ENCODE measurements at places on chromosomes 2 and 18.
A peak's percentile ranks its signal among the peaks of the same experiment; 100 is the strongest.

DNA sequence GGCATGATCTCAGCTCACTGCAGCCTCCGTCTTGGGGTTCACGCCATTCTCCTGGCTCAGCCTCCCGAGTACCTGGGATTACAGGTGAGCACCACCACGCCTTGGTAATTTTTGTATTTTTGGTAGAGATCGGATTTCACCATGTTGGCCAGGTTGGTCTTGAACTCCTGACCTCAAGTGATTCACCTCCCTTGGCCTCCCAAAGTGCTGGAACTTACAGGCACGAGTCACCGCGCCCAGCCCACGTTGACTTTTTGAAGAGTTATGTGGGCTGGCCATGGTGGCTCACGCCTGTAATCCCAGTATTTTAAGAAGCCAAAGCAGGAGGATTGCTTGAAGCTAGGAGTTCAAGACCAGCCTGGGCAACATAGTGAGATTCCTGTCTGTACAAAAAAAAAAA, 20.8 kb downstream of the CCL20 start:
- H3K4me3 ChIP-seq = no peak overlapping the region
- no peaks in the 10 kb centered on the region for H3K4me1 ChIP-seq
- H3K27ac ChIP-seq = no peak overlapping the region
- no peaks in the 10 kb centered on the region for H3K36me3 ChIP-seq

GRCh38 chr2:105775809-105776559, 31.3 kb downstream of the NCK2 start:
- peaks cover 100% of the 10 kb centered on the region for H3K4me1 ChIP-seq
- no peaks in the 10 kb centered on the region for H3K27me3 ChIP-seq
- peak overlapping the region; percentile 86 for H3K27ac ChIP-seq
- H3K36me3 ChIP-seq = peaks cover 14% of the 10 kb centered on the region

- no peak for DNase-seq
- H3K4me1 ChIP-seq = peaks cover 30% of the 10 kb centered on the region
- no peak overlapping the region for H3K4me3 ChIP-seq
- no peak overlapping the region for H3K27ac ChIP-seq
- H3K36me3 ChIP-seq = no peaks in the 10 kb centered on the region
Measured at GRCh38 chr18:13379062-13379865, 160.7 kb downstream of the LDLRAD4 start.

GRCh38 chr18:49101236-49101635, 150.5 kb upstream of the SMAD7 start:
- no peaks in the 10 kb centered on the region for H3K27me3 ChIP-seq
- H3K4me1 ChIP-seq = no peaks in the 10 kb centered on the region
- no peak overlapping the region for H3K27ac ChIP-seq
- DNase-seq = no peak
- H3K4me3 ChIP-seq = no peak overlapping the region
- no peaks in the 10 kb centered on the region for H3K36me3 ChIP-seq

DNA sequence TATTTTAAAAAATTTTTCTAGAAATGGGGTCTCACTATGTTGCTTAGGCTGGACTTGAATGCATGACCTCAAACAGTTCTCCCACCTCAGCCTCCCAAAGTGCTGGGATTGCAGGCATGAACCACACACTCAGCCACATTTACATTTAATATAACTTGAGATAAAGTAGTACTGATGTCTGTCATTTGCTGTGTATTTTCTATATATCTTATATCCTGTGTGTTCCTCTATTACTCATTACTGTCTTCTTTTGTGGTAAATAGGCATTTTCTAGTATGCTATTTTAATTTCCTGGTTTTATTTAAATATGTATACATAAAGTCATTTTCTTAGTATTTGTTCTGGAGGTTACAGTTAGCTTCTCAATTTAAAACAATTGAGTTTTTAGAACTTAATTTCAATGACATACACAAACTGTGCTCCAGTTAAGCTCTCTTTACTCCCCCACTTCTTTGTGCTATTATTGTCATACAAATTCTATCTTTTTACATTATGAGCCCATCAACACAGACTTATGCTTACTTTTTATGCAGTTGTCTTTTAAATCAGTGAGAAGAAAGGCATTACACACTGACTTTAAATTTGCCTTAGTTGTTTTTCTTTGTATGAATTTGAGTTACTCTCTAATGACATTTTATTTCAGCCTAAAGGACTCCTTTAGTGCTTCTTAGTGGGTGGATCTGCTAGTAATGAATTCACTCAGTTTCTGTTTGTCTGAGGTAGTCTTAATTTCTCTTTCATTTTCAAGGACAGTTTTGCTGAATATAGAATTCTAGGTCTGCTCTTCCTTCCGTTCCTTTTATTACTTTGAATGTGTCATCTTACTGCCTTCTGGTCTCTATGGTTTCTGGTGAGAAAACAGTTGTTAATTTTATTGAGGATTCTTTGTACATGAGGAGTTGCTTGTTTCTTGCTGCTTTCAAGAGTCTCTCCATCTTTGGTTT, 6.2 kb upstream of the INPP4A start:
- no peaks in the 10 kb centered on the region for H3K4me1 ChIP-seq
- no peak overlapping the region for H3K27ac ChIP-seq
- H3K4me3 ChIP-seq = no peak overlapping the region
- H3K27me3 ChIP-seq = no peaks in the 10 kb centered on the region

DNA sequence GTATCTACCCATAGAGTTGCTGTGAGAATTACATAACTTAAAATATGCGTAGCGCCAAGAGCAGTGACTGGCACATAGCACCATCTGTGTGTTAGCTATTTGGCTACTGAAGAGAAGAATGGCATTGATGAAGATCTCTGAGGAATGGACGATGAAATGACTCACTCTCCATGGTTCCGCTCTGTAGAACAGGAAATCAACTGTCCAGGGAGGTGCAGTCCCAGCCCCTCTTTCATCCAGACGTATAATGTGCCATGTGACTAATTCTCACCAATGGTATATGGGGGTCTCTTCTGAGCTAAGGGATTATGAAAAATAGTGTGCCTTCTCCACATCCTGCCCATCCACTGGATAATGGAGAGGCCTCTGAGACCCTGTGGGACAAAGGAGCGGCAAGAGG, 254.8 kb downstream of the CYP26B1 start:
- no peaks in the 10 kb centered on the region for H3K27me3 ChIP-seq
- no peak for DNase-seq
- no peak overlapping the region for H3K27ac ChIP-seq
- H3K4me1 ChIP-seq = peaks cover 3% of the 10 kb centered on the region
- H3K36me3 ChIP-seq = no peaks in the 10 kb centered on the region

DNA sequence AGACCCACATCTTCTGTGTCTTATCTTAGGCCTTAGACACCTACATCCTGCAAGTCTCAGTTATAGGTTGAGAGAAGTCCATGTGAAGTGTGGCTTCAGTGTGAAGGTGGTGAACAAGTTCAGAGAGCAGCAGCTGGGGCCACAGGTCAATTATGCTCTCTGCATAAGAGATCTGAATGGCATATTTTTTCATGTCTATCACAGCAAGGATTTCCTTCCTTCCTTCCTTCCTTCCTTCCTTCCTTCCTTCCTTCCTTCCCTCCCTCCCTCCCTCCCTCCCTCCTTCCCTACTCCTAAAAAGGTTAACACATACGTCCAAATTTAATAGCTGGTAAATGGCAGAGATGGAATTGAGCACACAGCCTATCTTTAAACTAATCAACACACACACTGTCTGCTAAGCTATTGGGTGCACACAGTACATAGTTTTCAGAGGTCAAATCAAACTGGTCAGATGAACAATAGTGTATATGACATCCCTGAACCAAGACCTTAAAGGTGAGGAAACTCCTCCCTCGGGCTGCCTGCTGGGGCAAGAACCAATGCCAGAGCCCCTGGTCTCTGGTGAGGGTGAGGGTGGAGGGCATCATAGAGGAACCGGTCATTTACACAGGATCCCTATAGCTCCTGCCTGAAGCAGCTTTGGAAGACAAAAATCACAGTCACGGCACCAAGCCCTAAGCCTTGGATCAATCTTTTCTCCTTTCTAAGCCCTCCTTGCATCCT, 240.9 kb downstream of the ICOS start:
- H3K36me3 ChIP-seq = no peaks in the 10 kb centered on the region
- DNase-seq = no peak
- H3K27me3 ChIP-seq = peaks cover 8% of the 10 kb centered on the region
- H3K4me1 ChIP-seq = no peaks in the 10 kb centered on the region
- no peak overlapping the region for H3K4me3 ChIP-seq
- no peak overlapping the region for H3K27ac ChIP-seq

DNA sequence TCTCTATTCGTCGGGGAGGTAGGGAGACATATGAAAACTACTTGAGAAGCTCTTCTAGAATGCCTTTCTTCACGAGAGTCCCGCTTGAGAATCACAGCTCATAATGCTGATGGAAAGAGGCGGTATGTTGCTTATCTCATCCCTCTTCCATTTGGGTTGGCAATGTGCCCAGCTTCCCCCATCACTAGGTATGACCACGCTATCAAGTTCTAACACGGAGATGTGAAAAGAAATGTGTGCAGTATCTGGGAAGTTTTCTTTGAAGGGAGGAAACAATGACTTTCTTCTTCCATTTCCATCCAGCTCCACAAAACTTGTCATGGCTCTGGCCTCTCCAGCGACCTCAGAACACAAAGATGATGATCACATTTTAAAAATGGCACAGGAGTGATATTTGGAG, 742.4 kb downstream of the DCDC2C start:
- DNase-seq = no peak
- no peak overlapping the region for H3K27ac ChIP-seq
- H3K36me3 ChIP-seq = no peaks in the 10 kb centered on the region
- H3K27me3 ChIP-seq = no peaks in the 10 kb centered on the region
- no peaks in the 10 kb centered on the region for H3K4me1 ChIP-seq

DNA sequence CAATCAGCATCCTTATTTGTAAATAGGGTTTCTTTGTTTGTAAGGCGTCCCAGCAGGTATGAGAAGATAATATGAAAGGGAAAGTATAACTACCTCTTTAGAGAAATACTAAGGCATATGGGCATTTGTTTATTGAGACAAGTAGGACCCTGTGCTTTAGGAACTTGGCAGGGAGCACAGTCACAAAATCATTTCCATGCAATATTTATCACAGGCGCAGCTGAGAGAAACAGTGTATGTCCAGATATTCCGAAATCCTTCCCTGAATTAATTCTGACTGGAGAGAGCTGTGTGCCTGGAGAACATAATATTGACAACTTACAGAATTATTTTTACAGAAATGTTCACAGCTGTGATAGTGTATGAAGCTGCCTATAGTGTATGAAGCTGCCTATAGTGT, 416.7 kb downstream of the THSD7B start:
- no peak for DNase-seq
- H3K36me3 ChIP-seq = no peaks in the 10 kb centered on the region
- no peak overlapping the region for H3K4me3 ChIP-seq

DNA sequence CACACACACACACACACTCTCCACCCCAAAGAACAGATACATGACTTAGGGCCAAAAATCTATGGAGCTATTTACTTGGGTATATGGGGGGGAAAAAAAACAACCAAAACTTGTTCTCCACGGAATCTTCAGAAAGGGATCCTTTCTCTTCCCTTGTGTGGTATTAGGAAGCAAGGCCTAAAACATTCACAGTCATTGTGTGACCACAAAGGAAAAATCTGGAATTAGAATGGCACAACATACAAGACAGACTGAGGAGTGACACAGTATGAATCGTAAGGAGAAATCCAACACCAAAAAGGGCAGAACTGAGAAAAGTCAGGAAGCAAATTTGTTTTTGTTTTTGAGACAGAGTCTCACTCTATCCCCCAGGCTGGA, 70.3 kb downstream of the ASXL2 start:
- H3K4me3 ChIP-seq = no peak overlapping the region
- no peaks in the 10 kb centered on the region for H3K27me3 ChIP-seq
- peaks cover 12% of the 10 kb centered on the region for H3K4me1 ChIP-seq
- H3K36me3 ChIP-seq = peaks cover 51% of the 10 kb centered on the region
- DNase-seq = no peak

DNA sequence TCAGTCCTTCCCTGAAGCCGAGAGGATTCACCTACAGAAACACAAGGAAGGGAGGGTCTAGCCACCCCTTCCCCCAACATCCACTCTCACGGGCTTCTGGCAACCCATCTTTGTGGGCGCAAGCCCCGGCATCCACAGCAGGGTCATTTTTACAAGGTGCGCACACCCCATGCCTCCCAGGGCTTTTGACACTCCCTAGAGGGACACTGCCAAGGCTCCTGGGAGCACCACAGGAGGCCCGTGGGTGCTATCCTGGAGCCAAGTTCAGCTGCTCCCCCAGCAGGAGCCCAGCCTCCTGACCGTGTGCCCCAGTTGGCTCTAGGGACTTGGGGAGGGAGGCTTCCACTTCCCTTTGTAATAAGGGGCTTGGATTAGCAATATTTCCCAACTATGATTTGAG, 251.6 kb downstream of the TNS1 start:
- no peaks in the 10 kb centered on the region for H3K4me1 ChIP-seq
- H3K4me3 ChIP-seq = no peak overlapping the region

DNA sequence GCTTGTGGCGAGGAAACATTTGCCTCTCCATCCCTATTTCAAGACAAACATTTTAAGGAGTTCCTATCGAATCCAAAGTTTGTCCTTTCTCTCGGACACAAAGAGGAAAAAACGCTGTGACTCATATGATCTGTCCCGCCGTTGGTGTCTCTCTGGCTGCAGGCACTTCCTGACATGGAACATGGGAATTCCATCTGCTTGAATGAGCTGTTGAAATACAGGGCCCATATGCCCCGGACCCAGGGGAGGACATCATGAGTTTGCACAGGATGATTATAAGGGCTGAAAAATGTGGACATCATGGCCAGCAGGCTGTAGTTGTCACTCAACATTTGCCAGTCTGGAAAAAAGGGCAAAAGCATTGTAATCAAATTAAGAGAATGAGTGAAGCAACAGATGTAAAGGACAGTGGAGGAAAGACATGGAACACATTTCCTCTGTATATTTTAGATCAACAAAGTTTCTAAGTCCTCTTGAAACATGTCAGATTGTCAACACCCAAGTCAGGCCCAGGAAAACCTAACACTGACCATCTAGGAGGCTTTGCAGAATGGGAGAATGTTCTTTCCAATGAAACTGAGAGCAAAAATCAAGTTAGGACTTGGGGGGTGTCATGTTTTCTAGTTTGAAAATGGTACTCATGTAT, 103.2 kb upstream of the SMIM21 start:
- no peaks in the 10 kb centered on the region for H3K27me3 ChIP-seq
- H3K4me1 ChIP-seq = no peaks in the 10 kb centered on the region
- no peak overlapping the region for H3K27ac ChIP-seq
- DNase-seq = no peak
- no peak overlapping the region for H3K4me3 ChIP-seq
- no peaks in the 10 kb centered on the region for H3K36me3 ChIP-seq

DNA sequence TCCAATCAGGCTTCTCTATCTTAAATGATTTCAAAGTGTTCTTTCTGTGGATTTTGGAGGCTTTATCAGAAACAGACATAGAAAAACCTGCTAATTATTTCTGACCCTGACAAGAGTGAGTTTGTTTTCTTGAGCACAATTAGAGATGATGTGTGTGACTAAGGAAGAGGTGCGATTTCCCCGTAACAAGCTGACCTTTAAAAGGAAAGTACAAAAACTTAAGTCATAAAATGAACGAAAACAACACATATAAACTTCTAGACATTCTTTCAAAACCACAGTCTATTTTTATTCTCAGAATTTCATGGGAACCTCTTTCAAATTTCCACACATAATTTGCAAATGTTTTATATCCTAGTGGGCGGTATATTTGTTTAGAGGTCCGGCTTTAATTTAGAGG, 604.8 kb downstream of the CPS1 start:
- H3K4me3 ChIP-seq = no peak overlapping the region
- H3K27ac ChIP-seq = no peak overlapping the region
- H3K36me3 ChIP-seq = no peaks in the 10 kb centered on the region
- no peak for DNase-seq

Measured in spleen (tissue), 13 donors.